ENCODE measurements at places on chromosomes 3 and 15. TPM values are rescaled to one million over a fixed set of nuclear protein-coding genes. Genes with fewer than 3 reads are reported as not detected.
A peak's percentile ranks its signal among the peaks of the same experiment; 100 is the strongest.

DNA sequence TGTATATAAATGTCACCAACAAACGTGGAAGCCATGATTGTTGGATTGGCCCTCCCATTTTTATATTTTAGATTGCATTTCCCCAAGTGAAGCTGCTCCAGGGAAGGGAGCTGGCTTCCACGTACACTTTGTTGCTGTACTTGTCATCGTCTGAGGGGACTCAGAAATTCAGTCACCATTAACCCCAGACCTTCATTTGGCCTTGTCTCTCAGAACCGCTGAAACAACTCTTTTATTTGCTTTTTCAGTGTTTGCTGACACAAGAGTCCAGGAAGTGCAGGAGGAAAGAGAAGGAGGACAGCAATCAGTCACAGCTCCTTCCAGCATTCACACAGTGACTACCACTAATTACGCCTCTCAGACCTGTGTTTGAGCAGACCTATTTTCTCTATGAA lies 276.5 kb downstream of the TBL1XR1 start:
- peak; percentile 30 for DNase-seq

DNAH12 gene
- 0.52 TPM for total RNA-seq

RTF1 gene
- 22.1 TPM for total RNA-seq

NR1I2 gene
- 5.4 TPM for total RNA-seq

GRCh38 chr3:48663489-48664312 lies 1.0 kb upstream of the CELSR3 start:
- DNase-seq: peak; percentile 83

GRCh38 chr3:24541935-24542334 lies 47.3 kb upstream of the THRB start:
- no peak for DNase-seq

CACNA2D3 gene
- not detected for total RNA-seq

- DNase-seq: no peak
These were observed 399.7 kb upstream of the NR2F2 start for GRCh38 chr15:95930659-95931375.

GRCh38 chr3:129893581-129894070 lies at the start of gene TMCC1:
TSS of gene TMCC1 (minus strand) at chr3:129893711.
- peak; percentile 94 for DNase-seq

GRCh38 chr3:177553579-177553978 lies 356.3 kb upstream of the TBL1XR1 start:
- DNase-seq: no peak

GRCh38 chr15:80473286-80474223 lies 69.4 kb downstream of the ARNT2 start:
- DNase-seq: no peak

CHRD gene
- total RNA-seq: 47.2 TPM

GRCh38 chr3:139353920-139354556 lies 10.2 kb downstream of the MRPS22 start:
- peak; percentile 56 for DNase-seq

GRCh38 chr15:92683511-92683834 lies 27.9 kb upstream of the FAM174B start:
- DNase-seq: peak; percentile 76
